ENCODE measurements at places on chromosomes 2 and 18.

DNA sequence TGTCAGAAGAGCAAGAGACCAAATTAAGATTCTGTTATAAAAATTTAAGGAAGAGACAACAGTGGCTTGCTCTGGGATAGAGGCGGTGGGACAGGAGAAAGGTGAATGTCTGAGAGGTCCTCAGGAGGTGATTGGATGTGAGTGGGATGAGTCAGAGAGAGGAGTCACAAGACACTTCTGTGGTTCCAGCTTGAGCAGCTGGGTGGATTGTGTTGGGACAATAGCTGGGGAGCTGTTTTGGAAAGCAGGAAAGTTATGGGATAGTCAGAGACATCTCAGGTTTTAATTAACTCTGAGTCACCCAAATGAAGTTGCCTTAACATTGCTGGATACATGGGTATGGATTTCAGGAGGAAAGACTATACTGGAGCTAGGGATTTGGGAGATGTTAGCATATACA lies 218.0 kb upstream of the TRIB2 start:
- DNase-seq, result no peak

- no peak for DNase-seq
These were observed 35.7 kb downstream of the WDR43 start for GRCh38 chr2:28930205-28930604.

DNA sequence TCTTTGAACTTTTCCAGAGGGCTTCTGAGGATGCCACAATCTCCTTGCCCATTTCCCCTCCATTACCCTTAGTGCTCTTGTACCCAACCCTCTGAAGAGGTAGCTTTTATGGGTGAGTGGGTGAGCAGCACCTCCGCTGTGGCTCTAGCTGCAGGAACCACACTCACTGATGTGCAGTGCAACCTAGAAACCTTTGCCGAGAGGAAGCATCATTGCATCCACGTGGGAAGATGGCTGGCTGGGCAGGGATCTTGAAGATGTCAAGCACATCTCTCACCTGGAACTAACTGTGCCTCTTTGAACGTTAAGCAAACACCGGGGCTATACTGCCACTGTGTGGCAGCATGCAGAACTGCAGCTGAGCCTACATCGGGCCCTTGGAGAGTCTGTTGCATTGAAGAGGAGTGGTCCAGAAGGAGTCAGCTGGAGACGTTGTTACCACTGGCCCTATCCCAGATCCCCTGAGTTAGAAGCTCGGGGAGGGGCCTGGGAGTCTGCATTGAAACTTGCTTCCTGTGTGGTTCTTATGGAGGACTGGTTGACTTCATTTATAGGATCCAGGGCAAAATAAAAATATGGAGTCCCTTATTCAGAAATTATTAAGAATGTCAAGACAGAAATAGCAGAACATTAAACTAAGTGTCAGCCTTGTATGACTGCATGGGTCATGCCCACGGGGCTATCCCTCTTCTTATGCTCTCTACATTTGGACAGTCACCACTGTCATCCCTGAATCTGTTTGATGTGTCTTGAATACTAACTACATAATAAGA lies 28.7 kb downstream of the IGFBP5 start:
- DNase-seq, result peak; percentile 12

- no peak for DNase-seq
These were observed 227.4 kb downstream of the SS18 start for GRCh38 chr18:25862881-25863600.

- DNase-seq, result no peak
These were observed 206.4 kb downstream of the PIEZO2 start for GRCh38 chr18:10942998-10943397.

- DNase-seq, result no peak
These were observed 596.5 kb downstream of the BCL11A start for GRCh38 chr2:59956981-59957380.

GRCh38 chr2:221527776-221528309 lies 44.3 kb downstream of the EPHA4 start:
- no peak for DNase-seq

GRCh38 chr2:97891611-97892010 lies 104.1 kb downstream of the TMEM131 start:
- DNase-seq, result no peak

- DNase-seq, result no peak
These were observed 130.0 kb downstream of the PLCL1 start for GRCh38 chr2:197934261-197934933.

- no peak for DNase-seq
These were observed 13.3 kb downstream of the RIF1 start for GRCh38 chr2:151422917-151423439.

DNA sequence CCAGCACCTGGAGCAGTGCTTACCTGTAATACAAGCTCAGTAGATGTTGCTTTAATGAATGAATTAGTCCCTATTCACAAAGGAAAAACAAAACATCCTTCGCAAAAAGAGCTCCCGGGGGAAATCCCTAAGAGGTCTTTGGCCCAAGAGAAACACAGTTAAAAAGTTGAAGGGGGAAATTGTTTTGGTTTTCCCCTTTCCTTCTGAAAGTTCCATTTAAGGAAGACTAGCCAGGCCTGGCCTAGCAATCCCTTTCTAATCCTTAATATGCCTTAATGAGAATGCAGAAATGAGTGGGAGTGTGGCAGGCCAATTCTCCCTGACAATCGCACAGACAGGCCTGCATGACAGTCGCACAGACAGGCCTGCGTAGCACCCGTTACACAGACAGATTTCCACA lies 33.5 kb upstream of the REL start:
- DNase-seq, result no peak

GRCh38 chr2:40355451-40355850 lies 96.4 kb downstream of the SLC8A1 start:
- DNase-seq, result no peak

- DNase-seq, result no peak
These were observed 110.2 kb downstream of the CTAGE1 start for GRCh38 chr18:22307528-22307927.

GRCh38 chr2:219782737-219783348 lies 155.4 kb downstream of the SLC4A3 start:
- no peak for DNase-seq

DNA sequence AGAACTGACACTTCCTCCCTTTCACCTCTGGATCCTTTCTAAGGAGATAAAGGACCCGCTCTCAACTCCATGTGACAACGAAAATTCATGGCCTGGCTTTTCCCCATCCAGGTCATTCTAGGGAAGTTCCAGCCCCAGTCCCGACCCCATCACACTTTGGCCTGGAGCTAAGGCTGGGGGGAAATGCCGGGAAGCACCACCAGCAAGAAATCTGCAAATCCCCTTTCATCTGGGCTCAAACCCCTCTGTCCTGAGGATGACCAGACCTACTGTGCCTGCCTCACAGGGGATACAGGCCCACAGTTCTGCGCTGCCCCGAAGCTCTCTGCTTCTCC lies 1.3 kb downstream of the SIX2 start:
- DNase-seq, result no peak

- DNase-seq, result no peak
These were observed 74.6 kb upstream of the TXNDC2 start for GRCh38 chr18:9810994-9811705.

- DNase-seq, result no peak
These were observed 156.9 kb downstream of the LAMA1 start for GRCh38 chr18:6960656-6961055.

DNA sequence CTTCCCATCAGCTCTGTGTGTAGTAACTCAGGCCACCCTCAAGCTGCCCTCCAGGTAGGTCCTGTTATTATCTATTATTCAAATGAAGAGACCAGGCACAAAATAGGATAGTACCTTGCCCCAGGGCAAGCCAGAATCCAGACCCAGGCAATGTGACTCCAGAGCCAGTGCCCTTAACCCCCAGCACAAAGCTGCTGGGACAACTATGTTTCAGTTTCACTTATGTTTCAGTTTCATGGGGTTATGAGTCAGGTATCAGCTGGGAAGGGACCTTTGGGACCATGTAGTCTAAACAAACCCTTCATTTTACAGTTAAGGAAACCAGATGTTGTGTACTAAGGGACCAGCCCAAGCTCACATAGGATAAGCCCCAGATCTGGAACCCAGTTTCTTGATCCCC lies 10.0 kb downstream of the HK2 start:
- no peak for DNase-seq

- no peak for DNase-seq
These were observed 131.1 kb upstream of the RIOK3 start for GRCh38 chr18:23321996-23322395.

DNA sequence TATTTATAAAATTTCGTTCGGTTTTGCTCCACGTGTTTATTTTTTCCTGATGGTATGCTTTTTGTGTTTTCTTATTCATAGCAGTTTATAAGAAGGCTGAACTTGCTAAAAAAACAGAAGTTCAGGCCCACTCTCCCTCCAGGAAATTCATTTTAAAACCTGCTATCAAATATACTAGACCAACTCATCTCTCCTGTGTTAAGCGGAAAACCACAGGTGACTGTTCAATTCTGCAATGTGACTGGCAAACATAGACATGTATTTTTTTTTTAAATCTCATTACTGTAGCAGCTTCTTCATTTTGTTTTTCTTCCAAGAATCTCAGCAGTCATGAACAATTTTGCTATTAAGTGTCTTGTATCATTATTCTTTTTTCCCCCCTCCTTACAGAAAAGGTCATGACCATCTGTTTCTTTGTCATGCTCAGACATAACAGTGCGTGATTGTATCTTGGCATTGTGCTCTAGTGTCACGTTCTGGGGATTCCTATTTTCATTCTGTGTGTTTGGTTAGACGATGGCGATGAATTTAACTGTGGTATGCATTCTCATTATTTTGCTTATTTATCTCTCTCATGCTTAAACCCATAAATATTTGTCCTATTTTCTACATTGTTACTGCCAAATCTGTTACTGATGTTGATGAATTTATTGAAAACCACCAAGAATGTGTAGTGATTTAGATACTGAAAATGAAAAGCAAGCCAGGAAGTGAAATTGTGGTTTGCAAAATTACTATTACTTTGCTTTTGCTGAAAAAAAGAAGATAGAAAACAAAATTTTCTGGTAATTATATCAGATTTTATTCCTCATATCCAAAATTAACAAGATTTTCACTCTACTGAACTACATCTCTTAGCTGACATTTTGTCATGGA lies 74.6 kb upstream of the UNC80 start:
- DNase-seq, result no peak

DNA sequence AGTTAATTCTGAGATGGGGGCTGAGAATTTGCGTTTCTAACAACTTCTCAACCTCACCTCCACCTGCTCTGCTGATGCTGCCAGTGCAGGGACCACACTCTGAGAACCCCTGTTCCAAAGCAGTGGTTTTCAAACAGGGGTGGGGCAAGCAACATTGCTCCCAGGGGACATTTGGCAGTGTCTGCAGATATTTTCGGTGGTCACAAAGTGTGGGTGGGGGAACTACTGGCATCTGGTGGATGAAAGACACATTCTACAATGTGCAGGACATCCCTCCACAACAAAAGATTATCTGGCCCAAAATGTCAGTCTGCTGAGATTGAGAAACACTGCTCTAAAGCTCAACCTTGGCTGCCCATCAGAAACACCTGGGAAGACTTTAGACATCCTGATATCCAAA lies 188.7 kb upstream of the SATB2 start:
- no peak for DNase-seq
